Right renal pelvis (tissue), 4 donors: ENCODE measurements at places on chromosomes 12 and 14. TPM values are rescaled to one million over a fixed set of nuclear protein-coding genes. Genes with fewer than 3 reads are reported as not detected.

DNA sequence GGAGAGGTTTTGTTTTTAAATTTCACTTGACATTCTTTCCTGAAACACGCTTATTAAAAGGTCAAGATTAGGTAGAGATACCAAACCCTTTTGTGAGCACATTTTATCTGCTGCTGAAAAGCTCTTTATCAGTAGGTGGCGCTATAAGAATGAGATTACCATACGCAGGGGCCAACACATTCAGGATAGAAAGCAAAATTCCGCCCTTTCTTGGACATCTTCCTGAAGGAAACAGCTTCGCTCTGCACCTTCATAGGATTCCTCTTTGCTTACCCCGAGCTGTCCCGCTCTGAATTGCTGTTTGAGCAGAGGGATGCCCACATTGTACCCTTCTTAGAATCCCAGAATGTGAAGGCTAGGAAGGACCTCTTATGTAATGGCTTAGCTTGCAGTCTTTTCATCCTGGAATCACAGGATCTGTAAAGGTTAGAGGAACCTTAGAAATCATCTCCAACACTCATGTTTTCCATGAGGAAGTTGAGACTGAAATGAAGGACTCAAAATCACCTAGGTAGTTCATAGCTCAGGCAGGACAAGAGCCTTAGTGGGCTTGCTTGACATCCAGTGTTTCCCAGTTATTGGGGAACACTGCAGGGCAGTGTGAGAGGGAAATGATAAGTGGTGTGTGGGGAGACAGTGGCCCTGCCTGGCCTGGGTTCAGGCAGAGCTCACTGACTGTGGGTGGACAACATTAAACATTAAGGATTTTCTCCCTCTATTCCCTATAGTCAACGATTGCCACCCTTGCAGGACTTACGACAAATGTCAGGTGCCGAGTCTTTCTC is 38.7 kb upstream of the CRY1 start:
- peak; percentile 44 for DNase-seq

DNA sequence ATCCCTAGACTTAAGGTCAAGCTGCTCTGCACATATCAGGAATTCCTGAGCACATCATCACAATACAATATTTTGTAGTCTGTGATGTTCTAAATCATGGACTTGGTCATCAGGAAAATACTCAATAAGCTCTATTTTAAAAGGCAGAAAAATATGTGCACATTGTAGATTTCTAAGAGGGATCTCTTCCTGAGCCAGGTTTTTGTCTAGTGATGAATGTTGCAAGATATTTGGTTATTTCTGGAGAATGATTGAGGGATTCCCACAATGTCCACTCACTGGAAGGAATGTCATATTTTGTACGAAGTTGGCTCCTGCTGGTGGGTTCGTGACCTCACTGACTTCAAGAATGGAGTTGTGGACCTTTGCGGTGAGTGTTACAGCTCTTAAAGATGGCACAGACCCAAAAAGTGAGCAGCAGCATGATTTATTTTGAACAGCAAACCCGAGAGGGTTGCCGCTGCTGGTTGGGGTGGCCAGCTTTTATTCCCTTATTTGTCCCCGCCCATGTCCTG is 300.9 kb upstream of the DCN start:
- no peak for DNase-seq

DNA sequence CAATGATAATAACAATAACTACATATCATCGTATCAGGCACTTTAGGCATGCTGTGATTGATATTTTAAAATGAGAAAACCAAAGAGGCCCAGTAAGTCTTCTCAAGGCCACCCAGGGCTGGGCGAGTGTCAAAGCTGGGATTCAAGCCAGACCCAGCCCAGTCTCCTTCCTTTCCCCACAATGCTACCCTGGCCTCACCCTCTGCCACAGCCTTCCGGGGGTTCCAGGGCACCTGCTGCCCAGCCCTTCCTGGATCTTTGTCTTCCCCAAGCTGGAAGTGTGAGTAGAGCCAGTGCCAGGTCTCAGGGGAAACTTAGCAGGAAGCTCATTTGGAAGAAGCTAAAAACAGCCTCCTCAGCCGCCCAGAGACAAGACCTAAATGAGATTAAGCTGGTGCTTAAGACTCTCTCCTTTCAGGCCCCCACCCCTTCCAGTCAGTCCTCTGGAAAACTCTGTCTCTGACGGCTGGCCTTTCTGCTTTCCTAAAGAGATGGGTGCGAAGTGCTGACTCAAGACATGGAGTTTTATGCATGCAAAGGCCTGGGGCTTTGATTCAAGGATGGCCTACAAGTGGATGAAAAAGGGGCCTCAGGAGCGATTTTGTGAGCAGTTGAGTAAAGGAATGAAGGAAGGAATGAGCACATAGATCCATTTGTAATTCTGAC is 184.2 kb downstream of the KCNA5 start:
- no peak for DNase-seq

The FAM186B gene
- 1.0 TPM for polyA plus RNA-seq

The CMTM5 gene
- 2.7 TPM for polyA plus RNA-seq

- DNase-seq, result no peak
Measured at GRCh38 chr12:130026608-130027176, 122.9 kb upstream of the TMEM132D start.

The SLC39A2 gene
- 2.1 TPM for polyA plus RNA-seq

The TMTC1 gene
- 28.5 TPM for polyA plus RNA-seq

GRCh38 chr14:37116933-37117849 is 55.2 kb downstream of the SLC25A21 start:
- no peak for DNase-seq

GRCh38 chr14:35866595-35867279 is 40.6 kb downstream of the BRMS1L start:
- no peak for DNase-seq

DNA sequence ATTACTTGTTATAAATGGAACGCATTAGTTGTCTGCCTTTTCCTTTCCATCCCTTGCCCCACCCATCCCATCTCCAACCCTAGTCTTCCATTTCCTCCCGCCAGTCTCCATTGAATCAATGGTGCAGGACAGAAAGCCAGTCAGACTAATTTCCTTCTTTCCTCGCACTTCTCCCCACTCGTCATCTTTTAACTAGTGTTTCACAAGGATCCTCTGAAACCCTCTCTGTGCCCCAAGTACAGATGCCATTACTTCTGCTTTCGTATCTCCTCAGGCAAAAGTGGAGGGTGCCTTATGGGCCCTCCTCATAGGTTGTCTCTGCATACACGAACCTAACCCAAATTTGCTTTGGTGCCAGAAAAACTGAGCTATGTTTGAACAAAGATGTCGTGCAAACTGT is 4.2 kb downstream of the DAZAP2 start:
- no peak for DNase-seq
